IPS DF 6.9 (cell line): ENCODE measurements at places on chromosomes 2 and 18.

- H3K4me3 ChIP-seq, result no peak overlapping the region
- H3K27ac ChIP-seq, result no peak overlapping the region
- H3K27me3 ChIP-seq, result no peaks in the 10 kb centered on the region
- DNase-seq, result no peak
- no peaks in the 10 kb centered on the region for H3K4me1 ChIP-seq
Measured at GRCh38 chr2:61832183-61832841, 21.5 kb downstream of the FAM161A start.

- DNase-seq, result no peak
- H3K4me3 ChIP-seq, result no peak overlapping the region
- H3K27me3 ChIP-seq, result no peaks in the 10 kb centered on the region
- no peaks in the 10 kb centered on the region for H3K36me3 ChIP-seq
- H3K4me1 ChIP-seq, result no peaks in the 10 kb centered on the region
Measured at GRCh38 chr2:84234103-84234502, 225.0 kb downstream of the SUCLG1 start.

GRCh38 chr2:173940208-173941020 lies 24.8 kb downstream of the SP3 start:
- H3K27ac ChIP-seq, result no peak overlapping the region
- H3K27me3 ChIP-seq, result no peaks in the 10 kb centered on the region
- no peaks in the 10 kb centered on the region for H3K4me1 ChIP-seq
- DNase-seq, result no peak
- H3K4me3 ChIP-seq, result no peak overlapping the region
- H3K36me3 ChIP-seq, result no peaks in the 10 kb centered on the region

DNA sequence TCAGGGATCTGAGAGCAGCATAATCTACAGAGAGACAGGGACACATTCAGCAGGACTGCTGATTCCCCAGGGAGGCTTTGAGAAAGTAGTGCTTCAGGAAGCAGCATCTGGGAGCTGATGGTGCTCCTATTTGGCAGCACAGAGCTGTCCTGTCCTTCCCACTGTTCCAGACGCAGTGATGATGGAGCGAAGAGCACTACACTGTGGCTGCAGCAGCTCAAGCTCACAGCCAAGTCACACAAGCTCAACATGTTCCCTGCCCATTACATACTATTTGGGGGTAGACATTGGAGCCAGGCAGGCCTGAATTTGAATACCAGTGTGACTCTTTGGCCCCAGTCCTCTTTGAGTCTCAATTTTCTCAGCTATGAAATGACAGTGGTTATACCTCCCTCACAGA lies 15.2 kb upstream of the GALM start:
- H3K36me3 ChIP-seq, result no peaks in the 10 kb centered on the region
- H3K27me3 ChIP-seq, result no peaks in the 10 kb centered on the region
- no peak for DNase-seq
- no peak overlapping the region for H3K4me3 ChIP-seq
